Sciatic nerve (tissue), 2 donors: ENCODE measurements at places on chromosomes 5 and 9. TPM values are rescaled to one million over a fixed set of nuclear protein-coding genes. Genes with fewer than 3 reads are reported as not detected.

The KIF4B gene
- not detected for total RNA-seq

The IFNB1 gene
- total RNA-seq: not detected

The NTRK2 gene
- total RNA-seq: 75.0 TPM

The FAXDC2 gene
- total RNA-seq: 60.9 TPM

The HIGD2A gene
- total RNA-seq: 58.8 TPM

The GFPT2 gene
- total RNA-seq: 39.8 TPM

The VLDLR gene
- 25.8 TPM for total RNA-seq

The GNA14 gene
- 8.0 TPM for total RNA-seq

The LYRM7 gene
- total RNA-seq: 14.2 TPM

The SLCO6A1 gene
- not detected for total RNA-seq

The PROB1 gene
- 1.6 TPM for total RNA-seq

The PCDHGA1 gene
- total RNA-seq: 1.4 TPM

The PCDHGA12 gene
- 12.1 TPM for total RNA-seq

The SPINK6 gene
- total RNA-seq: not detected

The PCA3 gene
- total RNA-seq: 0.18 TPM

The PCDHGB2 gene
- 10.2 TPM for total RNA-seq

The WHRN gene
- 5.3 TPM for total RNA-seq

The TLR4 gene
- 25.3 TPM for total RNA-seq

The PCDHA1 gene
- total RNA-seq: not detected

The CYLC2 gene
- not detected for total RNA-seq

The KCNIP1 gene
- total RNA-seq: 2.1 TPM

The IRX1 gene
- total RNA-seq: 0.62 TPM

The ADRB2 gene
- total RNA-seq: 6.7 TPM

The FCHO2 gene
- 50.7 TPM for total RNA-seq

The LRRC19 gene
- total RNA-seq: not detected

The HRCT1 gene
- 4.5 TPM for total RNA-seq

The MYMK gene
- total RNA-seq: not detected

The TCF7 gene
- total RNA-seq: 8.5 TPM

The SLIT3 gene
- total RNA-seq: 50.6 TPM

The POU5F2 gene
- 3.7 TPM for total RNA-seq

The KIF27 gene
- 10.7 TPM for total RNA-seq
